PC-3 (cell line): ENCODE measurements at places on chromosomes 12 and 14. TPM values are rescaled to one million over a fixed set of nuclear protein-coding genes. Genes with fewer than 3 reads are reported as not detected.
A peak's percentile ranks its signal among the peaks of the same experiment; 100 is the strongest.

Gene TAS2R9
- total RNA-seq = not detected in 2 replicates

Gene P2RX2
- total RNA-seq = not detected in 2 replicates

GRCh38 chr12:127143020-127143419 is 1124.0 kb upstream of the TMEM132C start:
- no peak for DNase-seq

Gene BCL2L14
- total RNA-seq = not detected in 2 replicates

Gene ANO2
- total RNA-seq = not detected in 2 replicates

DNA sequence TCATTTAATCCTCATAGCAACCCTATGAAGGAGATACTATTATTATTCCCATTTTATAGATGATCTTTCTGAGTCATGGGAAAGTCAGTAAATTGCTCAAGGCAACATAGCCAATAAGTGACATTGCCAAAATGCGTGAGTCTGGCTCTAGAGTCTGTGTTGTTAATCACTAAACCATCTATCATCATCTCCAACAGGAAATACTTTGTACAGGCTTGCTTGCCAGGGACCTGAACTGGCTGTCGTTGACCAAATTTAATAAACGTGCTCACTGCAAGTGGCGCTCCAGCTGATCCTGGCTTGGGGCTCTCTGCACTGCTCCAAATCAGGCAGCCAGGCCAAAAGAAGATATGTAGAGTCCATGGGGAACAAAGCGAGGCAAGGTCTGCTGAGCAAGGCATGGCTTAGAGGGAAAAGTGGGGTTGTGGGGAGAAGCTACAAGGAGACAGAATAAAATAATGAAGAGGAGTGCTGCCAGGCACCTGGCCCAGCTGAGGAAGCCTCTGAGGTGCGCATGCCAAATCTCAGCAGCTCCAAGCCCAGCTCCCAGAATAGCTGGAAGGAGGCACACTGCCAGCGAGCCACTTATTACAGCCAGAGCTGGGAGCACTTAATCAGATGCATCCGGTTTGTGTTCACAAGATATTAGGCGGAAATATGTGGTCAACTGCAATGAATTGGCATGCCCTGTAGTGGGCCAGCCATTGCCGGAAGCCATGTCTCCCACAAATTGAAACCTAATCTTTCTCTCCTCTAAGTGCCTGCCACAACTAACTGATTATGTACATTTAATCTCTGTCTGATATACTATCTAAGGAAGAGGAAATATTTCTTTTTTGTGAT is 43.3 kb upstream of the PTPRO start:
- DNase-seq = peak; percentile 88

Gene CARMIL3
- not detected in 2 replicates for total RNA-seq

Gene PTHLH
- total RNA-seq = 383 and 414 TPM in 2 replicates

GRCh38 chr12:98939350-98939749 is 294.3 kb downstream of the APAF1 start:
- DNase-seq = peak; percentile 42

Gene NPFF
- total RNA-seq = not detected in 2 replicates

Gene RHEBL1
- 4.2 and 5.0 TPM in 2 replicates for total RNA-seq

DNA sequence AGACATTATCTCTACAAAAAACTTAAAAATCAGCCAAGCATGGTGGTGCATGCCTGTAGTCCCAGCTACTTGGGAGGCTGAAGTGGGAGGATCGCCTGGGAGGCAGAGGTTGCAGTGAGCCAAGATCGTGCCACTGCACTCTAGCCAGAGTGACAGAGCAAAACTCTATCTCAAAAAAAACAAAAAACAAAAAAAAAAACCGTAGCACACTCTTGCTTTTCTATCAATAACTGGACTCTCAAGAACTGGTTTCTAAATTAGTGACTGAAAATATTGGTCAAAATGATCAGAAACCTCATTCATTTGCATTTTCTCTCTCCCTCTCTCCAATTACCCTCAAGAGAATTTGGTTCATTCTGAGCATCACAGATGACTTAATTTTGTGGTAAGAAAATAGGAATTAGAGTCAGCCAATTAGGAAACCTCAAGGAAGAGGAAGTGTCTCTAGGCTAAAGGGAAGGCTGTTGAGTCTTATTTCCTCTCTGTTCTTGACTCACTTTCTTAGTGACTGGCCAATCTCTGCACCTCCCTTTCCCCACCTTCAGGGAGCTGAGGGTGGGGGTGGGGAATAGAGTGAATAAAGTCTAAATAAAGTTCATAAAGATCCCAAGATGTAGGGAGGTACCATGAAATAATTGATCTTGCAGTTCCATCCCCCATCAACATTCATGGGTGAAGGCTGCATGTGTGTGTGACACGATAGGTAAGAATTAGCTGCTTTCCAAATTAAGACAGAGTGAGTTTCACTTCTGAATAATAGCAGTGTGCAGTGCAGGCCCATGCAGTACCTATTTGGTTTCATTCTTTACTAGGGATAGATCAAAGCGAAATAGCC is 6.8 kb upstream of the PSMA6 start:
- peak; percentile 33 for DNase-seq

DNA sequence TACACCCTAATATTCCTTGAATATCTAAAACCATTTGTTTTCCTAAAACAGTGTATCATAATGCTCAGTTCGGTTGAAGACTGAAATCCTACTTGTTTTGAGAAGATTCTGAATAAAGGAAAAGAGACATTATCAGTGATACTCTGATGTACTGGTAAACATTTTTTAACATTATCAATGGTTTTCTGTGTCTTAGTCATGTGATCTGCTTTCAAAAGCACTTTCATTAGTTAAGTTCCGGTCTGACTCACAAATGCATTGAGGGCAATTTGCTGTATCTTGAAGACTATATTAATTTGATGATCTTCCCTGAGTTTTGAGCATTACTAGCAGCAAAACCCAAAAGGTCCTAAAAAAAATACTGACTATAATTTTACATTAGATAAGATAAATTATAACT is 145.6 kb downstream of the PRKD1 start:
- no peak for DNase-seq

Gene TOMM20L
- not detected in 2 replicates for total RNA-seq

DNA sequence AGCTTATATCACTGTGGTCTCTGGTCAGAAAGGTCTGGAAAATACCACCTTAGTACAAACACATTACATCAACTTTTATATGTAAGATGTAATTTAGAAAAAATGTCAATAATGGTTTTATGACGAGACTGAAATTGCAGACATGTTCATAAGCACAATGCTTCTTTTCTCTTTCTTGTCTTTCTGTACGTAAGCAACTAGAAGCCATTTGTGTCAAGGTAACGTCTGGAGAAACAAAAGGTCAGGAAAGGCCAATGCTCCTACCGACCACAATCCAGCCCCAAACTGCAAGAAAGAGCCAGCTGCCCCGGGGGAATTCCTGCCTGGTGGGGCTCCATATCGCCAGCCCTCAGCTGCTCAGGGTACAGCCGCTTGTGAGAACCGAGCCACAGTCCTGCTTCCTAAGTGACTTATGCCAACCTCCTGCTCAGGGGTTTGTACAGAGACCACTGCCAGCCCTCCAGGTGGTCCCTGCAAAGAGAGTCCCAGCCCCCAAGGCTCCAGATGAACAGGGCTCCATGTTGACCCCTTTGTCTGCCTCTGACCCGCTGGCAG is 6.3 kb downstream of the ZNF839 start:
- no peak for DNase-seq

DNA sequence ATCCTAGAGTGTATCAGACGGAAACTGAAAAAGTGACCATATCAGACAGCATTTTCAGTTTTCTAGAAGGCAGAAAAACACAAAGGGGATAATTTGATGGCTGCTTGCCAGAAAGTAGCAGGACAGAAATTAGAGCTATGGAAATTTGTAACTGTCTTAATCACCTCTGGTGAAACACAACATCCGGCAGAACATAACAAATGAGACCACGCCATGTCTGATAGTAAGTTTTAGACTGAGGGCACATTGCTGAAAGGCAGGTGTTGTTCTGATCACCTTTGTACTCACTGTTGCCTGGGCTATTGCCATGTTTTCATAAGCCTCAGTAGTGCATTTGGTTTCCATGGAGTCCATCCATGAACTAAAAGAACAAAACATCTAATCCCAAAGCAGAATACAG is 290.3 kb downstream of the PAWR start:
- no peak for DNase-seq

DNA sequence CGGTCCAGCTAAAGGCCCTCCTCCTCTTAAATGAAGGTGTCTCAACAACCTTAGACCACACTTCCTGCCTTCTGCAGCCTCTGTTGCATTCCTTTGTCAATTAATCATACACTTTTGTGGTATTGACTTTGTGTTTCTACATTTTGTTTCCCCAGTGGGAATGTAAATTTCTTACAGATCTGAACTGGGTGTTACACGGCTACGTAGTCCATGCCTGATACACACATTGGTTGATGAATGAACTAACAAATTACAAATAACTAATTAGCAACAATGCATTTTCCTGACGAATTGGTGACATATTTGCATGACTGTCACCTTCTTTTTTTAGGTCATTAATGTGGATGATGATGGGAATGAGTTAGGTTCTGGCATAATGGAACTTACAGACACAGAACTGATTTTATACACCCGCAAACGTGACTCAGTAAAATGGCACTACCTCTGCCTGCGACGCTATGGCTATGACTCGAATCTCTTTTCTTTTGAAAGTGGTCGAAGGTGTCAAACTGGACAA is 15.2 kb upstream of the CCT2 start:
- DNase-seq = peak; percentile 84

Gene PLEKHA5
- total RNA-seq = 16.7 and 18.4 TPM in 2 replicates

DNA sequence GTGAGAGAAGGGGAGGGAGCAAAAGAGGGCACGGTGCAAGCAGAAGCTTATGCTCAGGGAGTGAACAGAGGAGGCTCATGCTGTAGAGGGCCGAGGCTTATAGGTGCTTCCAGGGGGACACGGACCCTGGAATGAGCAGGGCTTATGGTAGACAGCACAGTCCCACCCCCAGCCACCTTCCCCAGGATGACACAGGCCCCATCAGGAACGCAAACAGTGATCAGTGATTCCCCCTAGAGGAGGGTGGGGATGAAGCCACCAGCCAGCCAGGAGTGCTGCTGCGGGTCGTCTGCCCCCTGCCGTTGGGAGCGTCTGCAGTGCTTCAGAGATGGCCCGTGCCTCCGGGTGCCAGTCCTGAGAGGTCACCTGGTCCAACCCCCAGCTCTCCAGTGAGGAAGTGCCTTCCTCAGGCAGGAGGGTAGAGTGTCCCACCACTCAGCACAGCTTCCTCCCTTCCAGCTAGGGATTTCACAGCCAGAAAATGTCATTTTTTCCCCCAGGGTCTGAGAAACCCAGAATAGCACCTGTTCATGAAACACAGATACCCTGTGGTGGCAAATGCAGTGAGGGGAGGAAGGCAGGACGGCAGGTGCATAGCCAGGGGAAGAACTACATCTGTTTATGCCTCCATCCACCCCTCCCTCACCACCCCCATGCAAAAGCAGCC is 60.7 kb downstream of the SLC6A12 start:
- DNase-seq = peak; percentile 63

Gene KDM5A
- total RNA-seq = 27.8 and 34.0 TPM in 2 replicates

Gene CLEC2B
- total RNA-seq = not detected in 2 replicates

DNA sequence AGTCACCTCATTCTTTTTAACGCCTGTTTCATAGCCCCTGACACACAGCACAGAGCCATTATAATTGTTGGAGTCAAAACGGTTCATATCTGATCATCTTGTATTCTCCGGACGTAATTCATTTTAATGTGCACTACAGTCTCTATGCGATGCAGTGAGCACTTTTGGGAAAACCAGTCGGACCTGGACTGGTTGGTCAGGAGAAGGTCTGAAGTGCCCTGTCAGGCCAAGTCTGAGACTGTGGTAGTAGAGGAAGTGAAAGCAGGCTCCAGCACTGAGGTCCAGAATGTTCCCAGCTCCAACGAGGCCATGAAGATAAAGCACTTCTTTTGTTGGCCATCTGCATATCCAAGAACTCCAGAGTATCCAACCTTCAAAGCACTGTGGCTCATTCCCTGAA is 117.1 kb upstream of the NCOR2 start:
- DNase-seq = peak; percentile 36

Gene BCL7A
- total RNA-seq = 31.6 and 32.5 TPM in 2 replicates

GRCh38 chr14:74980731-74981461 is 21.8 kb upstream of the EIF2B2 start:
- DNase-seq = peak; percentile 43

Gene LIN7A
- total RNA-seq = not detected in 2 replicates

Gene TRPV4
- 1.6 and 2.4 TPM in 2 replicates for total RNA-seq

Gene HRK
- total RNA-seq = 0.33 and 0.58 TPM in 2 replicates

- DNase-seq = no peak
Measured at GRCh38 chr12:105865886-105866285, 272.9 kb downstream of the NUAK1 start.

DNA sequence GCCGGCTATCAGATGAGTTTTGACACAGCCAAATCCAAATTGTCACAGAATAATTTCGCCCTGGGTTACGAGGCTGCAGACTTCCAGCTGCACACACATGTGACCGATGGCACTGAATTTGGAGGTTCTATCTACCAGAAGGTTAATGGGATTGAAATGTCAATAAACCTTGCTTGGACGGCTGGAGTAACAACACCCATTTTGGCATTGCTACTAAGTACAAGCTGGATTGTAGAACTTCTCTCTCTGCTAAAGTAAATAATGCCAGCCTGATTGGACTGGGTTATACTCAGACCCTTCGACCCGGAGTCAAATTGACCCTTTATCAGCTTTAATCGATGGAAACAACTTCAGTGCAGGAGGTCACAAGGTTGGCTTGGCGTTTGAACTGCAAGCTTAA is 100.2 kb upstream of the EVL start:
- DNase-seq = no peak

GRCh38 chr12:129984106-129984505 is 80.3 kb upstream of the TMEM132D start:
- no peak for DNase-seq

GRCh38 chr12:23771240-23771949 is 178.1 kb downstream of the SOX5 start:
- DNase-seq = no peak

Gene TROAP
- 99.2 and 103 TPM in 2 replicates for total RNA-seq

- no peak for DNase-seq
Measured at GRCh38 chr14:25111061-25111601, 61.2 kb upstream of the STXBP6 start.

Gene TEX22
- 0.29 and 0.40 TPM in 2 replicates for total RNA-seq

GRCh38 chr14:30297876-30298795 is 260.8 kb upstream of the G2E3 start:
- no peak for DNase-seq

- DNase-seq = no peak
Measured at GRCh38 chr12:66270613-66271012, 31.7 kb upstream of the HELB start.

Gene EXD2
- total RNA-seq = 19.0 and 19.9 TPM in 2 replicates

GRCh38 chr12:120466560-120467315 is 2.8 kb downstream of the SRSF9 start:
- peak; percentile 71 for DNase-seq

Gene GALNT9
- 0.44 TPM in 1 of 2 replicates, not detected in the other for total RNA-seq

Gene KRT71
- not detected in 2 replicates for total RNA-seq

Gene TAS2R13
- total RNA-seq = 0.11 and 0.86 TPM in 2 replicates
